ENCODE measurements at places on chromosomes 5 and 9. TPM values are rescaled to one million over a fixed set of nuclear protein-coding genes. Genes with fewer than 3 reads are reported as not detected.

GRCh38 chr5:76688836-76689235 is 27.1 kb upstream of the F2R start:
- DNase-seq = peak; percentile 53

- no peak for DNase-seq
These were observed 142.7 kb downstream of the PRKACG start for GRCh38 chr9:68871236-68871635.

GRCh38 chr9:96777426-96777864 is 442 bp downstream of the ZNF510 start:
- no peak for DNase-seq

Gene ALDH1A1
- total RNA-seq = not detected

Gene DMRT3
- not detected for total RNA-seq

Gene CENPH
- 10.8 TPM for total RNA-seq

- DNase-seq = peak; percentile 29
These were observed 530 bp downstream of the TMEFF1 start for GRCh38 chr9:100473276-100474081.

Gene CCNG1
- 382 TPM for total RNA-seq

DNA sequence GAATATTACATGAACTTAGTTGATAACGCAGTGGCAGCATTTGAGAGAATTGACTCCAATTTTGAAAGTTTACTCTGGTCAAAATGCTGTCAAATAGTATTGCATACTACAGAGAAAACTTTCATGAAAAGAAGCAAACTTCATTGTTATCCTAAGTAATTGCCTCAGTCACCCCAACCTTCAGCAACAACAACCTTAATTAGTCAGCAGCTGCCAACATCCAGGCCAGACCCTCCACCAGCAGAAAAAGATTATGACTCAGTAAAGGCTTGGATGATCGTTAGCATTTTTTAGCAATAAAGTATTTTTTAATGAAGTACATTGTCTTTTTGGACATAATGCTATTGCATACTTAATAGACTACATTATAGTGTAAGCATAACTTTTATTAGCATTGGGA is 40.8 kb upstream of the SPDL1 start:
- DNase-seq = no peak

DNA sequence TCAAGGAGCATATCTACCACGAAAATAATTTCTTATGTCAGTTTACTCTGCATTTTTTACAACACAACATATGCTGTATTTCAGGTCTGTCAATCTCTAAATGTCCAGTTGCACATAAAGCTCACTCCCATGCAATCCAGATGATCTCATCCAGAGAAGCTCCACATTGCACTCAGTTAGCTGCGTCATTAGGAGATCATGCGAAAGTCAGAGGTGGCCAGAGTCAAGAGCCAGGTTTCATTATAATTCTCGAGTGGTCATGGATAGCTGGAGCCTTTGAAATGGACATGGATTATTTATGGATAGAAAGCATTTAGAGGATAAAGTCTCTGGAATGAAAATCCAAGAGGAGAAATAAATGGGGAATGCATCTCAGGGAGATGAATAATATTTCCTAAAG is 232.3 kb downstream of the GAS1 start:
- peak; percentile 63 for DNase-seq

Gene SHISAL2B
- not detected for total RNA-seq

Gene BRD8
- total RNA-seq = 35.8 TPM

Gene MTAP
- total RNA-seq = 33.6 TPM

GRCh38 chr9:114501796-114502682 is 3.2 kb downstream of the WHRN start:
- DNase-seq = peak; percentile 81

DNA sequence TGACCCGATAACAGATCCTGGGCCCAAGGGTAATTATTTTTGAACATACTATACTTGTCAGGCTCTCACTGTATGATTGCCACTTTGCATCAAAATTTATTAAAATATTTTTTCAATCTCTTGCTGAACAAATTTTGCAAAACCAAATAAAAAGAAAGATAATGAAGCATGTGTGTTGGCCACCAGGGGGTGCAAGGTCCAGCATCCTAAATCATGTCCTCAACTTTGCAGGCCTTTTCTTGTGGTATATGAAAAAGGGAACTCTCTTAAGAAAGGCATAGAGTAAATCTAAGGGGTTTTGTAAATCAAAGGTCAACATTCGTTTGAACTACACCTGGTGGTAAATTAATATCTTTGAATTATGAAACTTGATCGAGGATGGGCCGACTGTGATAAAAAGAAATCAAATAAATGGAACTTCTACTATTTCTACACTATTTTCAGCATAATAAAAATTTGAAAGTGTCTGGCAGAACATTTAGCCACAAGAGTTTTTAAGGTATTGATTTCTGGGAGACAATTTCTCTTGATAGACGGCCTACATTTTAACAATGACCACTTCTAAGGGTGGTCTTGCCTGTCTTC is 676.5 kb downstream of the DMRTA1 start:
- DNase-seq = peak; percentile 27

Gene CATSPER3
- total RNA-seq = under 0.01 TPM

Gene LRRTM2
- total RNA-seq = 2.0 TPM

GRCh38 chr9:123609844-123610243 is 253.8 kb downstream of the CRB2 start:
- no peak for DNase-seq

Gene FOXD4L6
- not detected for total RNA-seq

- no peak for DNase-seq
These were observed 475.7 kb downstream of the ENC1 start for GRCh38 chr5:74164725-74165235.

Gene TLX3
- not detected for total RNA-seq

DNA sequence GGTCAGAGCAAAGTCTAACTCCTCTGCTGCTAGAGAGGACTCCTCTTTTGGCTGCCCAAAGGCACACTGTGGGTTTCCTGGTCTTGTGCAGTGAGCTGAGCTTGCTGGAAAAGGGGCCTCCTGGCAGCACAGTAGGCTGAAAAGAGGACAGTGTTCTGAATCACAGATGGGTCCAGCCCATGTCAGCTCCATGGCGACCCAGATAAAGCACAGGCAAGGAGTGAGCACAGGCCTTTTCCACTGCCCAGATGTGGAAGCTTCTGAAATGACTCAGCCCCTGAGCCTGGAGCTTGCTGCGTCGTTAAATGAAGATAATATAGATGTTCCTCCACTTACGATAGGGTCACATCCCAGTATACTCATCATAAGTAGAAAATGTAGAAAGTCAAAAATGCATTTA is 8.1 kb downstream of the CCDC180 start:
- peak; percentile 33 for DNase-seq

DNA sequence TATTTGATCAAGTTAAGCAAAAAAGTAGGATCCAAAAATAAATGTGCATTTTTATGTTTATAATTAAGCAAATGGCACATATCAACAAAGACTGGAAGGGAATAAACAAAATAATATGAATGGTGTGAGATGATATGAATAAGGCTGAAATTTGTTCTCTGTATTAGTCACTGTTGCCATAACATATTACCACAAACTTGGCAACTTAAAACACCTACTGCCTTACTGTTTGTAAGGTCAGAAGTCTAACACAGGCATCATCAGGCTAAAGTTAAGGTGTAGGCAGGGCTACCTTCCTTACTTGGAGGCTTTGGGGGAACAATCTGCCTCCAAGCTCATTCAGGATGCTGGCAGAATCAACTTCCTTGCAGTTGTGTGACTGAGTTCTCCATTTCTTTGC is 19.3 kb downstream of the PGGT1B start:
- peak; percentile 53 for DNase-seq

Gene NR3C1
- 62.8 TPM for total RNA-seq

DNA sequence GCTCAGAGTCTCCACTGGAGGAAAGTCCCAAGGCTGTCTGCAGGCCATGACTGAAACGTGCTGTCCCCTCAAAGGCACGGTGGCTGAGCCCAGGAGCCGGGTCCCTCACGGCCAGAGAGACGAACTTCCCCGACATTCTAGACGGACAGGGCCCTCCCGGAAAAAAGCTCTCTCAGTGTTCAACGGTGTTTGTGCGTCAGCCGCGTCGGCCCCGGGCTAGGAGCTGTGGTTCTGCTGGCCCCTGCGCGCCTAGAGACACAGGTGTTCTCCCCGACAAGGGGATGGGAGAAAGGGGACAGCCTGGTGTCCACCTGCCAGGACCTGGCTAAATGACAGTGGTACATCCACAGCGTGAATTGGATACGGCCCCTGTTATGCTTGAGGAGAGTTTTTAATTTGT is 5.8 kb upstream of the GPSM1 start:
- DNase-seq = no peak

DNA sequence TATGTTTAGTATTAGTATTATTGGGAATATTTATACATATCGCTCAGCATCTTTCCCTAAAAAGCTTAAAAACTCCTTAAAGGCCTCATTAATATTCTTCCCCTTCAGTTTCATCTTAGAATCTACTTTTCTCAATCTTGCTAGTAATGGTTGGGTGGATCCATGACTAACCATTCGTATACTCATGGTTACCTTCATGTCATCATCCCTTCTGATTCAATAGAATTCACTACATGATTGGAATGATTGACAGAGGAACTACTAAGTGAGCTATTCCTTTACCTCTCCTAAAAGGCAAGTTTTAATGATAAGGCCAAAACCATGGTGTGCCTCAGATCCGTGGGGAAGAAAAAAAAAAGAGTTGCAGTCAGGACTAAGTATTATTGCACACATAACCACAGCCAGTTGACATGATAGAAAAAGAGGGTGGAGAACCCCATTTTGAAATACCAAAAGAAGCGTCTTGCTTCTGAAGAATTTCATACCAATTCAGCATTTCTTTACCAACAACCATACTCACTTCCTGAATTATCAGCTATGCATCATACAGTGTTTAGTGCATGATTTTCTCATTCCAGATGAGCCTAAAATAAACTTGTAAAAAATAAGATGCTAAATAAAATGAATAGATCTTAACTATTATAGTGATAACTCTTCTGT is 624.6 kb downstream of the PDE4D start:
- no peak for DNase-seq

DNA sequence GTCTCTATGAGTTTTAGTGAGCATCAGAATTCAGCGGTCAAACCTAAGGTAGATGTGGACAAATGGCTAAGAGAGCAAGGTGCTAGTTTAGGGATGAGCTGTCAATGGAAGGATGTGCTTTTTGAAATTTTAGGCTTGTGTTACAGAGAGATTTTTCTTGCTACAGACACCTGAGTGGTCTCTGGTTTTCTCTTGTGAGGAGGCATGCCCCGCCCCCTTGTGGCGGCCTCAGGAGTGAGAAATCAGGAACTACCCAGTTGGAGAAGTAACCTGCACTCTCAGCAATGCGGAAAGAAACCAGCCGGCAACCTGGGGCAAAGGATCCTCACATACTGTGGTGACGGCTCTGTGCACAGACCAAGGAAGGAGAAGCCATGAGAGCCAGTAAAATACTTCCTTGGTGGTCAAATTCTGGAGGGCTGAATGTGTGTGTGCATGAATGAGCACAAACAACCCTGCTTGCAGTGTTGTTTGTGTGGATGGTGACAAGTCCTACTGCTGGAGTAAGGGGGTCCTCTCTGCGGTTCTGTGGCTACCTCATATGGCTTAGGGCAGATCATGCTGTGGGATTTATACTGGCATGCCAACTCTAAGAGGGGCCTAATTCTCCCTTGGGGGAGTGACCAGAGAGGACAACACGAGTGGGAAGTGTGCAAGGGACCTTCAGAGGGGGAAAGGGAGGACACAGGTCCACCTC is 16.7 kb upstream of the HSD17B4 start:
- peak; percentile 52 for DNase-seq

DNA sequence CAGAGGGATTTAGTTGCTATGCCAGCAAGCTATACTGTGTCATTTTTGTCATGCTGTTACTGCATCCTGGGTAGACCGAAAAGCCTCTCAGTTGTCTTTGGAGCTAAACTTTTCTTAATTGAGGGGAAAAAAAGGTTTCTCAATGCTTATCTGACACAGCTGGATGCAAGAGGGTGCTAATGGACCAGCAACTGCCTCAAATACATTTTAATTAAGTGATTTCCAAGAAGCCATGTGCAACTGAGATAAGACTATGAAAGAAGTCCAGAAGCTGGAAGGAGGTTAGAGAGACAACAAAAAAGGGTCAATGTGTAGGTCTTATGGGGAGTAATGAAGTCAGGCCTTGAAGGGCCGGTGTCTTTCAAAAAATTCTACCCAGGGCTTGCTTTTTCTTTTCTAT is 465.7 kb upstream of the DMAC1 start:
- no peak for DNase-seq

DNA sequence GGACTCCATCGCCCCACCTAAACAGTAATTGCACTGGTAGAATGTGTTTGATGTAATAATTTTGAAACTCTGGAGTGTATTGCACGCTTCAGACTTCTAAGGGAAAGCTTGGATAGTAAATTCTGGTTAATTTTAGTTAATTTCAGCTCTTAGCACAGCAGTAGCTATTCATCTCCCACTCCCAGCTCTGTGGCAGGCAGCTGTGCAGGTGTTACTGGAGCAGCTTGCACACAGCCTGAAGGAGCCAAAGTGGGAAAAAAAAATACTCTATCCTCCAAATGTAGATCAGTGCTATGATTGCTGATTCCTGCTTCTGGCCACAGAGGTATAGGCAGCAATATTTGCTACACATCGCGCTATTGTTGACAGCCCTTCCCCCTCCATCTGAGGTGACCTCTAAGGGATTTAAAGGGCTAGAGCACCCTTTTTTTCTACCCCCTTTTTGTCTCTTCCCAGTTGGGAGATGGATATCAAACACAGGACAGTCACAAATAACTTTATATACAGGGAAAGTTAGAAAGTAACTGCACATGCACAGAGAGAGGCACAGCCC is 97.4 kb downstream of the KCTD16 start:
- DNase-seq = no peak

Gene NUTM2G
- not detected for total RNA-seq

DNA sequence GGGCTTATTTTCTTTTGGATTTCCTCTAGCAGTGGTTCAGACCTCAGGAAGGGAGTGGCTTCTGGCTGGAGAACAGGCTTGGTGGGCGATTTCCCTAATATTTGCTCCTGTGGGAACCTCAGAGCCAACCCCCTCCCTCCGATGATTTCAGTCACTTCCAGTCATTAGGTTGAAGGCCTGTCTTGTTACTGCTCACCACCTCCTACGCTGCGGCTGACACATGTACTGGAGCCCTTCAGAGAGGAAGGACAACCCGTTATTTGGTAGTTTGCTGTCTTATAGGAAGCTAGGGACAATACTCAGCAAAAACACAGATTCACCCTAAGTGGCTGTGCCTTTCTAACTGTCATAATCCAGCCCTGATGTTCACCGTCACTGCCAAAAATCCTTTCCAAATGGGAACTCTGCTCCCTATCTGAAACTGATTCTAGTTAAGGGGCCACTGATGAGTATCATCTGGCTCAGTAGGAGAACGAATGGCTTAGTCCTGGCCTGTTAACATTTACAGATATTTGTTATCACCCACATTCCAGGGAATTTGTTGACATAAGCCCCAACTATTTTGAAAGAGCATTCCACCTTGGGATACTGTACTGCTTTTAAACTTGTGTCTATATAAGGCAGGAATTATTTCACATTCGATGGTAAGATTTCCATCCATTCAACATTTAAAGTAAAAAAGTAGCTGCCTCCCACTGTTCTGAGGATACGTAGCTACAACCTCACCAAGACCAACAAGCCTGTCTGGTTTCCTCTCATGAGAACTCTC is 29.3 kb upstream of the ANKH start:
- peak; percentile 86 for DNase-seq

DNA sequence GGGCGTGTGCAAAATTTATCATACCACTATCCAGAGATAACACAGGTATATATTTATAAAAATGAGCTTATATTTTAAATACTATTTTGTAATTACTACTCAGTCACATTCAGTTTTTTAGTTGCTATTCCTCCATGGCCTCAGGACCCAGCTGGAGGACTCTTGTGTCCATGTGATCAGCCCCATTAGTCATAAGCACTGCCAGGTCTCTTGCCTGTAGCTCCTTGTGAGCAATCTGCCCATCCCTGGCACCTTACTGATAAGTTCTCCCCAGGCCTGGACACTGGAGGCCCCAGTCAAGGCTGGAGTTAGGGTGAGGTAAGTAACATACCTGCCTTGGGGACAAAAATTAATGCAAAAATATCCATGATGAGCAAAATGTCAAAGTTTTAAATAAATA is 29.5 kb upstream of the ADRB2 start:
- no peak for DNase-seq
